Foreskin keratinocyte (primary cell): ENCODE measurements at places on chromosomes 7 and 10. TPM values are rescaled to one million over a fixed set of nuclear protein-coding genes. Genes with fewer than 3 reads are reported as not detected.

DNA sequence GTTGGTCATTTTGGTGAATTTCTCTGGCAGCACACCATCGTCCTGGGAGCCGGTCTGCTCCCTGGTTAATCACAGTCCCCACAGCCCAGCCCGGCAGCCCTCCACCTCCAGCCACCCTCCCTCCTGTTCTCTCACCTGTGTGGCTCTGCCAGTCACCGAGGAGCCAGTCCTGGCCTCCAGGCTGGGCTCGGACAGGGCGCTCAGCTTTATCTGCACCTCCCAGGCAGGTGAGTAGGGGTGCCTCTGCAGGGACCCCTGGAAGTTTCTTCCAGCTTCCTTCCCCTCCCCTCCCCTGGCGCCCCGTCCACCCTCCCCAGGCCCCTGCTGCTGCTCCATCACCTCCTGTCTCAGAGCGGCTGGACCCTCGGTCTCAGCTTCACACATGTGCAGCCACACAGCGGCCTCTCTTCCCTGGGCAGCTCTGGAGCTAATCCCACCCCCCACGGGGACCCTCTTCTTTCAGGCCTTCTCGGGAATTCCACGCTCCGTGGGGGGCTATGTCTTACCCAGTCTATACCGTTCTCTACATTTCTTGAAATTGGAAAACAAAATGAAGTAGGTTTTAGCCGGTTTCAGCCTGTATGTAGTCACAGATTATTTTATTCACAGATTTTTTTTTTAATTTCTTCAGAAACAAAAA is 213.9 kb upstream of the PPP2R2D start:
- DNase-seq, result no peak

GRCh38 chr7:1555813-1556543 is at the start of gene TMEM184A:
TMEM184A (minus strand) TSS chr7:1556205; CDS start chr7:1555484, 721 bp downstream.
- no peak for DNase-seq

DNA sequence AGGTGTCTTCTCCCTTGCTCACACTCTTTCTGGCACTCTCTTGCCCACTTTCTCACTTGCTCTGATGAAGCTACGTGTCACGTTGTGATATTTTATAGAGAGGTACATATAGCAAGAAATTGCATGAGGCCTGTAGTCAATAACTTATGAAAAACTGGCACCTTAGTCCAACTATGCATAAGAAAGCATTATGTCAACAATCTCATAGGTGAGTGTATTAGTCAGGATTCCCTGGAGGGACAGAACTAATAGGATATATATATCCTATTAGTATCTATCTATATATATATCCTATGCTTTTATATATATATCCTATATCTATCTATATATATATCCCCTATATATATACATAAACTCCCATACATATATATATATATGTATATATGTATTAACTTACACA is 18.8 kb upstream of the MDFIC start:
- DNase-seq, result no peak

DNA sequence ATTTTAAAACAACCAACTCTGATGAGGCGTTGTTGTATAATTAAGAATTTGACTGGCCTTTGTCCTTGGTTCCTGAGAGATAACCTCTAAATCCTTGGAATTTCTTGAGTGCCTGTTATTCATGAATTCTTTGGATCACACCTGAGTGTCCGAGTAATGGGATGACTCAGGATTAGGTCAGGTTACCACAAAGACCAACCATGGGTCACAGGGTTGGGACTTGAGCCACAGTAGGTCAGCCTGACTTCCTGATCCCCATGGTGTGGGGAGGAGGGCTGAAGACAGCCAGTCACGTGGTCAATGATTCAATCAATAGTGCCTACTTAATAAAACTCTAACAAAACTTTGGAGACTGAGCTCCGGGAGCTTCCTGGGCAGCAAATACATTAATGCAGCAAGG is 192.5 kb downstream of the GFRA1 start:
- DNase-seq, result peak; percentile 12

Gene SPDYE9
- not detected in 2 replicates for total RNA-seq

GRCh38 chr7:90313907-90314306 is 7.2 kb downstream of the FAM237B start:
- DNase-seq, result no peak

DNA sequence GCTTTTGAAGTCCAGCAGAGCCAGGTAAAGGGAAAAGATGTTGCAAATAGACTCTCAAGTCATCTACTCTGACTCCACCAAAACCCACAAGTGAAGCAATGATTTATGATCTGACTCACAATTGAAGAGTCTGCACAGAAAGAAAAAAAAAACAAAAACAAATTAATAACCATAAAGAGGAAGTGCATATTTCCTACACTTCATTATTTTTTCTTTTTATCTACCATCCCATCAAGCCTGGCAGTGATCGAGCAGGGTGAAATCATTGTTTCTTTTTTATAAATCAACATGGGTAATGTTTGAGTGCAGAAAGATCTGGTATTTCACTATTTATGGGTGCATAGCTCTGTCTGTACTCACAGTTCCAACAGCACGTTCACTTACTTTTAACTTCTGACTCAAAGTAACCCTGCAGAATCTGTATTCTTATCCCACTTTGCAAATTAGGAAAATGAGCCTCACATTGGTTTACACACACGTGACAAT is 829.0 kb downstream of the TNS3 start:
- peak; percentile 72 for DNase-seq

Gene PITRM1
- total RNA-seq, result 91.4 and 101 TPM in 2 replicates

- DNase-seq, result no peak
Measured at GRCh38 chr7:67786021-67786420, 789.4 kb downstream of the TYW1 start.

Gene C10orf62
- total RNA-seq, result not detected in 2 replicates

Gene LCOR
- total RNA-seq, result 19.4 and 19.9 TPM in 2 replicates

Gene ZCWPW1
- 1.3 and 1.6 TPM in 2 replicates for total RNA-seq

GRCh38 chr7:18471476-18472160 is 23.9 kb upstream of the HDAC9 start:
- no peak for DNase-seq

Gene ACSM6
- total RNA-seq, result not detected in 2 replicates

Gene MET
- total RNA-seq, result 147 and 157 TPM in 2 replicates

GRCh38 chr10:123634221-123634620 is 31.9 kb upstream of the GPR26 start:
- no peak for DNase-seq

Gene LOXL4
- 0.03 and 0.04 TPM in 2 replicates for total RNA-seq

DNA sequence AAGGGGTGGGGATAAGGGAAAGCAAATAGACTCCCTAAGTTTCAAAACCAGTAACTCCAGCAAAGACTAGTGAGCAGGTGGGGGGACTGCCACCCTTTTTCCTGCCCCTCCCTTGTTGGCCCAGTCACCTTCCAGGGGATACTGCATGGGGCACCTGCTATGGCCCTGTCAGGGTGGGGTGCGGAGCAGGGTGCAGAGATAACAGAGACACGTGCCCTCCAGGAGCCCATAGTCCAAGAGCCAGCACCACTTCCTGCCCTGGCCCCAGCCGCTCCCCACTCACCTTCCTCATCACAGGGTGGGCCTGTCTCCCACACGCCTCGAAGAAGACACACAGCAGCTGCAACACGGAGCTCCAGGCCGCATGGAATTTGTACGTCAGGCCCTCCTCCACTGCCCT is 20.6 kb downstream of the RRP12 start:
- no peak for DNase-seq

DNA sequence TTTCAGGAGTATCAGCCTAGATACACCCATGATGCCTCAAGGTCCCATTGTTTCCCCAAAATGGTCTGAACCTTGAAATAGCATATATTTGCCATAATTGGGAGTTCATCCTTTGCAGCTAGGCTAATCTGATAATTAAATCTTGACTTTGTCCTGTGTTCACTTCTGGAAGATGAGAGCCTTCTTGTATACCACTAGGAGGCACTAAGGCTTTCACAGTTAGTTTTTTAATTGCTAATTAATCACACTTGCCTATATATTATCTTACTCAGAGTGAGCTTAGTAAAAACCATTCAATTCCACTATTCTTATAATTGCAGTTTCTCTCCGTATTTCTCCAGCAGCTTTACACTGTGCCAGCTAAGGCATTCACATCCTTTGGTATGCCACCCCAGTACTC is 48.7 kb upstream of the MAGI2 start:
- DNase-seq, result no peak

DNA sequence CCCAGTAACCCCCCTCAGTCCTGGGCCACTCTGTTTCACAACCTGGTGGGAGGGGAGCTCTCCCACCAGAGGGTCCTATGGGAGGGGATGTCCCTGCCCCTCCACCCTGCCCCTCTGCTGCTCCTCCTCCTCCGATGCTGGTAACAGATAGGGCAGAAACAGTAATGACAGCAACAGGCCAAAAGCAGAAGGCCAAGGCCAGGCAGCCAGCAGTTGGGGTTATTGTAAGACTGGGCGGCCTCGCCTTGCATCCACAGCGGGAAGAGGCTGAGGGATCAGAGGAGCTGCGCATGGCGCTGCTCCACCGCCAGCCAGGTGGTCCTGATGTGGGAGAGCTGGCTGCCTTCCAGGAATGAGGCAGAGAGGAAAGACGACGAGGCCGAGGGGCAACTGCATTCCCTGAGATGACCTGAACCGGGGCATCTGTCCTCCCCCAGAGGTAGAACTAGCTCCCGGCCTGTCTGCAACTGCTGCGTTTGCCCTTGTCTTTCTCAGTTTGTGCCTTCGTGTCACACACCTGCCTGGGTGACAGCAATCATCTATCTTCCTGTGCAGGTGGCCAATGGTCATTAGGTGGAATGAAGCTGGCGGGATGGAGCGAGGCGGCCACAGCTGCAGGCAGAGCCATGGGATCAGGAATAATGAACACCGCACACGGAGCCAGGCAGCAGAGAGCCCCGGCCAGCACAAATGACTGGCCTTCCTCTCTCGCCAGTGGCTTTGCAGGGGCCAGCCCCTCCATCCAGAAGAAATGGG is 54.0 kb upstream of the CACUL1 start:
- DNase-seq, result no peak

- DNase-seq, result peak; percentile 37
Measured at GRCh38 chr10:63206997-63207811, 74.1 kb downstream of the NRBF2 start.

GRCh38 chr10:98617906-98618520 is 171.3 kb upstream of the HPS1 start:
- no peak for DNase-seq

DNA sequence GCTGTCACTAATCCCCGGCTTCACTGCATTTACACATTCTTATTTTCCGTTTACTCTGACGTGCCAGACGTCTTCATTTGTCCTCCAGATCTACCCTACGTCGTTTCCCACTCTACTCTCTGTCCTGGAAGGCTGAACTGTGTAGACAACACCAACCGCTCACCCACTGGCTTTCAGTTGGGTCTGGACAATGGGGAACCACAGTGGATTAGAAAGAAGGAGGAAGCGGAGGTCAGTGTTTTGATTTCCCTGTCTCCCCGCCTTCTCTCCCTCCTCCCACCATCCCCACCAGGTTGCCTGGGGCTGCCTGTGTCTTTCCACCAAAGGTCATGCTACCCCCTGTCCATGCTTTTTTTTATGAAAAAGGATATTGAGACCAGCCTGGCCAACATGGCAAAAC is 14.0 kb upstream of the CTBP2 start:
- DNase-seq, result no peak

GRCh38 chr7:107773027-107773426 is 29.1 kb downstream of the CBLL1 start:
- DNase-seq, result no peak

- DNase-seq, result no peak
Measured at GRCh38 chr10:58173391-58173790, 94.3 kb downstream of the IPMK start.

Gene CPEB3
- total RNA-seq, result 0.54 and 0.63 TPM in 2 replicates

DNA sequence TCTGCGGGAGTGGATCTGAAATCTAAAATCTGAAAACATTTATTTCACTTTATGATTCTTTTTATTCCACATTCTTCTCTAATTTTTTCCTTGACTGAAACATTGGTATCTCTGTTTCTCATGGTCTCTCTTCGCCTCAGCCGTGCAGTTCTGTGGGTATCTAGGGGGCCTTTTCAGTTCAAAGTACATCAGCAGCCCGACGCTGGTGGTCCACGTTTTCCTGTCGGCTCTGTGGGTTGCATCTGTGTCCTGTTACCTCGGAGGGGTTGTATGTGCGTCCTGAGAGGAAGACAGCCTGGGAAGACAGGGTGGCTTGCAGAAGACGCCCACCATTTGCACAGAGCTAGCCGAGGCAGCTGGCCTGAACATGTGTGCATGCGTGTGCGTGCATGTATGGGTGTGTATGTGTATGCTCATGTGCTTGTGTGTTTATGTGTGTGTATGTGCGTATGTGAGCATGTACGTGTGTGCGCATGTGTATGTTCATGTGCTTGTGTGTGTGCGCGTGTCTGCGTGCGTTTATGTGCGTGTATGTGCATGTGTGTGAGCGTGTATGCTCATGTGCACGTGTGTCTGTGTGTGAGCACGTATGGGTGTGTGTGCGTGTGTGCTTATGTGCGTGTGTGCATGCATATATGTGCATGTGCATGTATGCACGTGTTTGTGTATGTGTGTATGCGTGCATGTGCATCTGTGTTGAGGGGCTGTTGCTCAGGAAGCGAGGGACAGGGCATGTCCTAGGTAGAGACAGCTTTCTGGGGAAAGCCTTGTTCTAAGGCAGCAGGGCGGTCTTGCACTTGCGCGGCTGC is 211.8 kb downstream of the ADARB2 start:
- no peak for DNase-seq

- DNase-seq, result no peak
Measured at GRCh38 chr10:43039624-43040481, 37.0 kb upstream of the RET start.

Gene HOXA13
- total RNA-seq, result not detected in 2 replicates

- DNase-seq, result peak; percentile 27
Measured at GRCh38 chr10:98170249-98171117, 36.0 kb downstream of the R3HCC1L start.

Gene PLEKHS1
- total RNA-seq, result not detected in 2 replicates

GRCh38 chr7:68393051-68393450 is 1205.2 kb upstream of the AUTS2 start:
- no peak for DNase-seq

Gene ZMYND11
- 40.4 and 41.4 TPM in 2 replicates for total RNA-seq

DNA sequence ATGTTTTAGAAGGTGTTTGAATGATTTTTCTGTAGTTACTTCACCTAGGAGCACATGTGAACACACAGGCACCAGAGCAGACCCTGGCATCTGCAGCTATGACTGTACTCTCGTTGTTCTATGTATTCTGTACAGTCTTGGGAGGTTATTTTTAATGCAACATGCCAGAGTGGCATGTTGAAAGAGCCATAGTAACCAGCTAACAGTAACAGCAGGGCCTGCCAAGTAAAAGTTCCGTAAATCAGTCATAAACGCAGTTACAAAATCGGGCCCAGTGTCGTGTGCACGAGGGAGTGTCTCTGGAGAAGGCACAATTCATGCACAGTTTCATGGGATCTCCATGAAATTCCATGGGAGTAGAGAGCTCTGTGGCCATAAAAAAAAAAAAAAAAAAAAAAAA is 108.3 kb upstream of the CDK6 start:
- no peak for DNase-seq

DNA sequence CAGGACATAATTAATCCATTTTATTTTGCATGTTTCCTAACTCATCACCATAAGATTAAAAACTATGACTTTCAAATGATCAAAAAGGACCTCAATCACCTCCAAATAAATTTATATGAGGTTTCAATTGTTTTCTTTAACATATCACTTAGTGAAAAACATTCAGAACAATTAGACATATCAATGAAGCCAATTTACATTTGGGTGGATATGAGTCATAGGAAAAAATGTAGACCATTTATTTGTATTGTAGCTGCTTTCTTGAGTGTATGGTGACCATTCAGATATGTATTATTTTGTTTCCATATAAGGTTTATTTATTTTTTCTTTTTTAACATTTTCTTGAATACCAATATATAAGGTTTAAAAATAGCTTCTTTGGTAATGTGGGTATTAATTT is 13.3 kb upstream of the EXOC6 start:
- no peak for DNase-seq
